ENCODE measurements at places on chromosomes 16 and 17. TPM values are rescaled to one million over a fixed set of nuclear protein-coding genes. Genes with fewer than 3 reads are reported as not detected.

SP6 gene
- total RNA-seq, result 1.0 TPM

COX10 gene
- total RNA-seq, result 46.6 TPM

KRTAP3-3 gene
- not detected for total RNA-seq

RAC3 gene
- 293 TPM for total RNA-seq

DNA sequence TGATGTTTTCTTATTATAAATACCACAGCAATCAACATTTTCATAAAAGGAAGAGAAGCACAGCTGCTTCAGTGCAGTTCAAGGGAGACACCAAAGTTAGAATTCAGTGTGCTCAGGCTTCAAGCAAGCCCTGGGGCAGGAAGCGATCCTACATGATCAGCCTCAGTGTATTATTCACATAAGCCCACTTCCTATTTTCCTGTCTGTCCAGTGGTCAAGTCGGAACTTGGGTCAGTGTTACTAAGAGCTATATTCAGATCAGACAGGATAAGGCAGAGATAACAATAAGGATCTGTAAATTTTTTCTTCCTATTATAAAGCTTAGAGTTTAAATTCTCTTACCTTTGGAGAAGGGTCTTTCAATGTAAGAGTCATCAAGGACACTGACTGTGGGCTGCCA, 12.9 kb downstream of the HEATR6 start:
- no peak for DNase-seq

- no peak for DNase-seq
Observed at GRCh38 chr16:58503863-58504688, 4.1 kb downstream of the NDRG4 start.

GRCh38 chr17:70780031-70780430, 610.7 kb downstream of the KCNJ2 start:
- no peak for DNase-seq

GRCh38 chr16:1678500-1679098, 520 bp downstream of the JPT2 start:
- peak; percentile 44 for DNase-seq

DNA sequence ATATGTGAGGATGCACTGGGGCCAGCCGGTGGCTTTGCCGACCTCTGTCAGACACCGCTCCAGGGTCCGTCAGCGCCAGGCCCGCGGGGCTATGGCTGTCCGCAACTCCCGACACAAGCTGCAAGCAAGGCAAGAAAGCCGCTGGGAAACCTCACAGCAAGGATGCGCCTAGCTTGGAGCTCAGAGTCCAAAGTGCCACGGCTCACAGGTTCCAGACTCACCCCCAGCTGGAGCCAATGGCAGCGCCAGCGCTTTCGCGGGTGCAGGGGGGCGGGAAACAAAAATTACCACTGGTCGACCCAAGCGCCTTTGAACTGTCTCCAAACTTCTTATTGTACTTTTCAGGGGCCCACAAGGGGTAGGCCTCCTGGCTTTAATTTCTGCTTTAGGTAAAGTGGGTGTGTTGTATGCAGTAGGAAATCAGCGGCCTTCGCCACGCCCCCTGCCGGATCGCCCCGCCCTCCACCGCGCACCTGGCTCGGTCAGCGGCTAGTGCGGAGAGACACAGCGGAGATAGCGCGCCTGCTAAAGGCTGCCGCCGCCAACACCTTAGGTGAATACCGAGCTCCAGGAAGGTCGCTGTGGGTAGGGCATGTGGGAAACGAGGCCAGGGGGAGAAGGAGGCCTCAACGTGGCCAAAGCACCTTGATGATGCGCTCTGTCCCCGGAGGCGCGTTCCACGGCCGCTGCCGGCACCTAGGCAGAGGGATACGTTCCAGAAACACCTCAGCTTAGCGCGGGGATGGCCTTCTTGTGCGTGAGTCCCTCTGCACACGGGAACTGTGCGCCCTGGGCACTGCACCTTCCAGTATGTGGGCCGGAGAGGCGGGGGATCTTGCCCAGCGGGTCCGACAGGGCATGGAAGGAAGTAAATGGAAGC, 61.0 kb upstream of the RBL2 start:
- DNase-seq, result peak; percentile 91

GRCh38 chr17:14926073-14926472, 339.1 kb downstream of the PMP22 start:
- DNase-seq, result no peak

- peak; percentile 88 for DNase-seq
Observed at GRCh38 chr16:78235168-78235800, 135.8 kb downstream of the WWOX start.

- DNase-seq, result no peak
Observed at GRCh38 chr17:67365738-67366192, 612 bp downstream of the PSMD12 start.

GRCh38 chr16:22265351-22265750, 31.9 kb upstream of the POLR3E start:
- no peak for DNase-seq

- DNase-seq, result no peak
Observed at GRCh38 chr17:41457676-41458075, 9.5 kb downstream of the KRT32 start.

GRCh38 chr17:75785016-75785890, 647 bp downstream of the UNK start:
- peak; percentile 88 for DNase-seq

DNA sequence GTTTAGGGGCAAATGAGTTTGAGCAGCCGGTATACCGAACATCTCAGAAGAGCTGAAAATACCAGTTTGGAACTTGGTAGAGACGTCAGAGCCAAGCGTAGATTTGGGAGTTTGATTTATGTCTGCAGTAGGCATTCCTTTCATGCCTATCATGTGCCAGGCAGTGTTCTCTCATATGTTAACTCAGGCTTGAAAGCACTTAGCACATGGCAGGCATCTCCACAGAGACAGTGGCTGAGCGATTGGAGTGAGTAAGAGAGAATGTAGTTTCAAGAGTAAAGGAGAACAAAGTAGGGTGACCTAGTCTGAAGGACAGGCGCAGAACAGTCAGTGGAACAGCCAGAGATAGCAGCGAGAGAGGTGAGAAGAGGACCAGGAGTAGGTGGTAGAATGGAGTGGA, 207.0 kb downstream of the FTO start:
- no peak for DNase-seq

Measured in GM23338 (cell line).